ENCODE measurements at places on chromosomes 3 and 15.

DNA sequence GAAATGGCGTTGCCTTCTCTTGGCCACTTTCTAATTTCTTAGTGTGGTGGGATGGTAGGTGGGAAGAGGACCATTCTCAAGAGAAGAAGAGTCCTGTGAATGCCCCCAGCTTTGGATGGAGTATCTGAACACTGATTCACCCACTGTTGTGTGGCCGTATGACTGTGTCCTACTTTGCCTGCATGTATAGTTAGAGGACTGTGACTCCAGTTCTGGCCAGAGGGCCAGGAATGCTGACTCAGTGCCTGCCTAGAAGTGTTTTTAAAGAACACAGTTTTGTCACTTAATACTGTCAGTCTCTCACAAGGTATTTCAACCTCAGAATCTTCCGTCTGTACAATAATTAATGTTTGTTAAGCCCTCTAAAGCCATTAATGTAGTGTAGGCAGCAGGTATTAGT, 2.1 kb downstream of the SEC61A1 start:
- DNase-seq: no peak

GRCh38 chr15:100200287-100200880, 141.4 kb downstream of the ADAMTS17 start:
- DNase-seq: no peak

- no peak for DNase-seq
Observed at GRCh38 chr15:82178061-82178460, 84.5 kb downstream of the EFL1 start.

- no peak for DNase-seq
Observed at GRCh38 chr15:42508263-42508690, 12.8 kb downstream of the SNAP23 start.

- no peak for DNase-seq
Observed at GRCh38 chr3:46386205-46386604, 15.5 kb downstream of the CCR5 start.

- DNase-seq: no peak
Observed at GRCh38 chr3:140019946-140020345, 85.0 kb downstream of the CLSTN2 start.

GRCh38 chr15:48632651-48633050, 12.9 kb downstream of the FBN1 start:
- no peak for DNase-seq

GRCh38 chr15:38046257-38047051, 112.0 kb downstream of the TMCO5A start:
- DNase-seq: no peak

GRCh38 chr15:45790325-45790943, 155.6 kb downstream of the SQOR start:
- no peak for DNase-seq

DNA sequence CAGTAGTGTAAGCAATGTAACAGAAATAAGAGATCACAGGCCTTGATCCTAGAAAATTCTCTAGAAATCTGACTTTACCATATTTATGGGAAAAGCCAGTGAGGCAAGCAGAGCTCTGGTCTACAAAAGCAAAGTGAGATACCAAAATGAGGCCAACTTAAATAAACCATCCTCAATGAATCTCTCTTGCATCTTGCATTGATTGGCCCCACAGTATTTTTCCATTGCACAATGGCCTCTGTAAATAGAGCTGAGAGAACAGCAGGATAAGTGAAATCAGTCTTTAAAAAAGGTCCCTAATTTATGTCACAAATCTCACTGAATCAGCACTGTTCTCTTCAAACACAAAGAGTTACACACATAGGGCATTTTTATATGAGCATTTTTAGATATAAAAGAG, 8.9 kb downstream of the CFAP20DC start:
- DNase-seq: no peak

DNA sequence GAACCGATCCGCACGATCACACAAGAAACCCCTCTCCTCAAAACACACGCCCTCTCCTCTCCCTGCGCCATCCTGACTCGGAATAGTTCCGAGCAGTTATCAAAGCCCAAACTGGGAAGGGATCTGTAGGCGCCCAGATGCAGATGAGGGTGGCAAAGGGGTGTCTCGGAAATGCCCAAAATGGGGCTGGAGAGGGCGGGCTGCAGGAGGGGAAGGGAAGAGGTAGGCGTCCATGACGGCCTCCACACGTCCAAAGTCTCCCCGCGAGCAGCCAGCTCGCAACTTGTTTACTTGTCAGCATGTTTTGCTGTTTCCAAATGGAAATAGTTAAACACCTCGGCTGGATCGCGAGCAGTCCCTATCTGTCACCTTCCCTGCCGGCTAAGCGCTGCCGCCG, 1.5 kb downstream of the NTRK3 start:
- no peak for DNase-seq

DNA sequence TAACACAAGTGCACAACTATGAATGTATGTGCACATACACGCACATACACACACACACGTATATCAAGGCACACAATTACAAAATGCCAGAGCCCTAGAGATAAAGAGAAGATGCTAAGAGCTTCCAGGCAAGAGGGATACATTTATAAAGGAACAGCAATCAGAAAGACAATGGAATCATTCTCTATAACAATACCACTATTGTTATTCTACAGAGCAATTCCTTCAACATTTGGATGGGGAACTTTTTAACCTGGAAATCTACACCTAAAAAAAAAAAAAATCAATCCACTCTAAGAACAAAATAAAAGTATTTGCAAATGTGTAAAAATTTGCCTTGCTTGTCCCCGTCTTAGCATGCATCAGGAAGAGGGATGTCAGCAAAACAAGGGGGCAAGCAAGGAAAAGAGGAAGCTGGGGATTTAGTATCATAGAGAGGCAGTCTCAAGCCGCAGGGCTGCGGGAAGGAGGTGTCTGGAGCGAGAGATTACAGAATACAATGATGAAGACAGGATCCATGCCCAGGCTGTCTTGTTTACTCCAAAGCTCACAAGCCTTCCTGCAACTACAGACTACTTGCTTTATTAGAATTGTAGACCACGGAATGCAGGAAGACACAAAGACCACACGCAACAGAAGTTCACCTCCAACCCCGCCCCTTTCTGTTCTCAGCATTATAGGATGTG, 220.2 kb downstream of the NTRK3 start:
- DNase-seq: no peak

GRCh38 chr3:109195815-109196214, 59.3 kb downstream of the C3orf85 start:
- no peak for DNase-seq

DNA sequence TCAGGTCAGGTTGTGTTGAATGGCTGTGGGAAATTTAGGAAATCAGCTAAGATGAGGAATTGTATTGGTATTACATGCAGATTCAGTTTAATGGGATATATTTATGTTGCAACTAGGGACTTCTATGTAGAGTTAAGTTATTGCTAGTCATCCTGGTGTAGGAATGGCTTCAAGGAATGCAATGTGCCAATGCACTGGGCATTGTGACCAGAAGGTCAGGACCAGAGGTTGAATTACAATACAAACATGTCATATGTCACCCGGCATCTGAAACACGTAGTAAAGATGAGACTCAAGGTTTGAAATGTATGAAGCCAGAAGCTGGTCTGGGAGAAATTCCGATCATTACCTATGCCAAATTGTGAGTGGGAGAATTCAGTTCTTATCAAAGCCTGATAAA, 11.7 kb upstream of the GAP43 start:
- no peak for DNase-seq

GRCh38 chr3:102354818-102355515, 79.8 kb upstream of the ZPLD1 start:
- no peak for DNase-seq

GRCh38 chr15:95302206-95302605, 1028.3 kb upstream of the NR2F2 start:
- no peak for DNase-seq

DNA sequence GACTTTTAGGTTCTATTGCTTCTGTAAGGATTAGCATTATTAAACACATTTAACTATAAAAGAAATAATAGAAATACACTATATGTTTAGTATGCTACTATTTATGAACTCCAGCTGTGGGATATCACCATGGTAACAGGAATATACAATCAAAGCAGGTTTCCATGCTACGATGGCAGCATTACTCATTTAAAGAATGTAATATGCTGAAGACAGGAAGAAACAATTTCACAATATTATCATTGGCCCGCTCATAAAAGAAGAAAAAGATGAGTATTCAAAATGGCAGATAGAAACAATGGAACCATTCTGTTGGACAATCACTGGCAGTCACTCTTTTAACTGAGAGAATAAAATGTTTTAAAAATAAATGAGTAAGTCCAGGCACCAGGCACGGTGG, 153.4 kb downstream of the CBLB start:
- DNase-seq: no peak

- no peak for DNase-seq
Observed at GRCh38 chr3:31047673-31048072, 153.2 kb upstream of the GADL1 start.

DNA sequence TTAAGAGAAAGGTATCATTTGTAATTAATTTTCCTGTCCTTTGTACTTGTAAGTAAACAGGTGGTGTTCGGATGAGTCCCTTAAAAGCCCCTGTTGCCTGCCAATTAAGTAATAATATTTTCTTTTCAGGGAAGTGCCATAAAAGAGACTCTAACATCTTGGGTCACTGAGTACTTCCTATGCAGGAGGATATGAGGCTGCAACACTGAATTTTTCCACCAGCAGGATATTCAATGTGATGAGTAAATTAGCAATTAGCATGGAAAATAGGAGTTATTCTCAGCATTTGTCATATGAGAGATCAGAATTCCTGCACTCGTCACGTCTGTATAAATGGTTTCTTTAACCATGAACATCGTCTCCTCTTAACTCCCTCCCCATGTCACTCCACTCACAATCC, 45.4 kb downstream of the WWTR1 start:
- DNase-seq: no peak

DNA sequence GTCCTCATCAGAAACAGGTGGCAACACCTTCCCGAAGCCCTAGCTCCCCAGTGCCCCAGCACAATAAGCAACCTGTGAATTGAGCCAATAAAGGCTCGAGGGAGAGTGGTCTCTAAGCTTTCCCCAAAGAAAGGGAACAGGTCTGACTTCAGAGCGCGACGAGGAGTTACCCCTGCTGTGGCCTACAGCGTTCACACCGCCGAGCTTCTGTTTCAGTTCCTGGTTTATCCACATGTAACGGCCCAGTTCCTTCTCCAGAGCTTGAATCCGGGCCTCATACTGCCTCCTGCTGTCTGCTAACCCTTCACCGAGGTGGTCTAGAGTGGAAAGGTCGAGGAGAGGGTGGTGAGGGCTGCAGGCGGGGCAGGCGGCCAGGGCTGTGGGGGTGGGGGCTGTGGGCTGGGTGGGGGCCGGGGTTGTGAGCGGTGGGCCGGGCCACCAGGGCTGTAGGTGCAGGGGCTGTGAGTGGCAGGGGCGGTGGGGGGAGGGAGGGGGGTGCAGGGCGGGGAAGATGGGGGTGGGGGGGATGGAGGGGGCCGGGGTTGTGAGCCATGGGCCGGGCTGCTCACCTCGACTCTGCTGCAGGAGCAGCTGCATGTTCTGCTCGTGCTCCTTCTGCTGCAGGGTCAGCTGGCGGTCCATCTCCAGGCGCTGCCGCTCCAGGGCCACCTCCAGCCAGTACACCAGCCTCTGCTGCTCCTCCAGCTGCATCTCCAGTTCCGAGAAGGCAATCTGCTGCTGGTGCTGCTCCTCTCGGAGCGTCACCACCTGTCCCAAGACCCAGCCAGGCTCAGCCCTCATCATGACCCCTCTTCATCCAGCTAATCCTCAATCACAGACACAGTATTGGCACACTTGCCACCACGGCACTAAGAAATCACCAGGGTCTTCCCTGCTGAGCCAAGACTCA, 26.2 kb downstream of the KIF7 start:
- DNase-seq: no peak

DNA sequence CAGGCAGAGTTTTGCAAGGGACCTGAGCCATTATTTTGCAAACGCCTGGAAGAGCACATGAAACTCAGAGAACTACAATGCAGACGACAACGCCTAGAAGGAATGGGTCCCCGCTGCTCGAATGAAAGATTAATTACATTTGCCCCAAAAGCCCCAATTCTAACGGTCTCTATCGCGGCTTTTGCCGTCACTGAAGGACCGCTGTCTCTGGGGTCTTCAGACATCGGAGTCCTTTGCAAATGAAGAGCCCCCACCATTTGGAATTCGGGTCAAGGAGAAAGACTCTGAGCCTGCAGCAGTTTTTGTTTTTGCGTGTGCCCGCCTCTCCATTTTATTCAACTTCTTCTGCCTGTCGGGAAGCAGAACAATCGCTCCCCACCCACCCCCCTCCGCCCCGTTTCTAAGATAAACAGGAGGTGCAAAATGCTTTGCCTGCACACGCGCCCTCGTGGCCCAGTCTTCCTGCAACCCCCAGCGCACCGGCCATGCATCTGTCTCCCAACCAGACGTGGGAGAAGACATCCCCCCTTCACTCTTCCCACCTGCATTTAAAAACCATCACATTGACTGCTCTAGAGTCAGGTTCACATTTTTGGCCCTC, 13.5 kb downstream of the SOX2 start:
- DNase-seq: no peak

DNA sequence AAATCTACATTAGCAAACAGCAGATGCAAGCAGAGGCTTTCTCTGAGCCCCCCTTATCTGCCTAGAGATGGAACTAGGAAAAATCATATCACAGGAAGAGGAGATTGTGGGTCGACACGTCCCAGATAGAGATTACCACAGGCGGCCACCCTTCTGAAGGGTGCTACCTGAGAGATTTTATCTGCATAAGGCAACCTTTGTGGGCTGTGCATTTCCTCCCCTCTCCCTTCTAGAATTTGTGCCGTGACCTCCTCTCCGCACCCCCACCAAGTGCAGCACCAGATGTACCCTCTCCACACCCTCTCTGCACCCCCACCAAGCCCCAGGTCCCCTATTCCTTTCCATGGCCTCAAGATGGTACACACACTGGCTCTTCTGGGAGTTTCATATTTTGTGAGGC, 27.4 kb downstream of the METTL6 start:
- DNase-seq: no peak

DNA sequence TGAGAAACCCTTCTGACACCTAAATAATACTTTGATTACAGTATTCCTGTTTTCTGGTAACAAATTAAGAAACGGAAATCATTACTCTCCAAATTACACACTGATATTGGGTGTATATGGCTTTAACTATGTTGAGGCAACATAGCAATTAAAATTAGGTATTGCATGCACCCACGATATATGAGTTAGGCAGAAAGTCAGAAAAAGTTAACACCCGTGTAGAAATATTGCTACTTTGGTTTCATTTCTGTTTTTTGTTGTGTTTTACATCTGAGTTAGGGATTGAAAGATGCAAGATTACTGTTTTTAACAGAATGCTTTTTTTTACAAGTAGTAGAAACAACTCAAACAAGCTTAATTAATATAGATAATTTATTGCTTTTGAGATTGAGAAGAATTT, 327.8 kb downstream of the GBE1 start:
- DNase-seq: no peak

- DNase-seq: no peak
Observed at GRCh38 chr3:135224815-135225362, 429.8 kb downstream of the EPHB1 start.

Measured in SK-N-MC (cell line).